ENCODE measurements at places on chromosomes 3 and 15.

DNA sequence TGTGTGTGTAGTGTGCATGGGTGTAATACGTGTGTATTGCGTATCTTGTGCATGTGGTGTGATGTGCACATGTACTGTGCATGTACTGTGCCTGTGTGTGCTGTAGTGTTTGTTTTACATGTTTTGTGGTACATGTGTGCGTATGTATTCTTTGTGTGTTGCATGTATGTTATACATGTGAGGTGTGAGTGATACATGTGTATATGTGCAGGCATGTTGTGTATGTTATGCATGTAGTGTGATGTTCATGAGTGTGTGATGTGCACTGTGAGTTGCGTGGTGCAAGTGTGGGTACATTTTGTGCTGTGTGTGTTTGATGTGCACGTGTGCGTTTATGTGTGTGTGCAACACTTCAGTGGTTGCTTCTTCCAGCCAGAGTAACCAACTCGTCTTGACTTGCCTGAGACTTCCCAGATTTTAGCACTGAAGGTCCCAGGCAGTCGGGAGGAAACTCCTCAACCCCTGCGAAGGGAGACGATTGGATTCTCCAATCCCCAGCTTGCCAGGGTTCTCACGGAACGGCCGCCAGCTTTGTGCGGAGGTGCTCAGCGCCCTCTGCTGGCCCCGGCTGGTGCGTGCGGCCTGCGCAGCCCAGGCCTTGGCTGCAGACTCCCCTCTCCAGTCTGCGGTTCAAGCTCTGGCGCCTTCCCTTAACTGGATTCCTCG is 3.6 kb downstream of the GALNT15 start:
- no peak for DNase-seq

DNA sequence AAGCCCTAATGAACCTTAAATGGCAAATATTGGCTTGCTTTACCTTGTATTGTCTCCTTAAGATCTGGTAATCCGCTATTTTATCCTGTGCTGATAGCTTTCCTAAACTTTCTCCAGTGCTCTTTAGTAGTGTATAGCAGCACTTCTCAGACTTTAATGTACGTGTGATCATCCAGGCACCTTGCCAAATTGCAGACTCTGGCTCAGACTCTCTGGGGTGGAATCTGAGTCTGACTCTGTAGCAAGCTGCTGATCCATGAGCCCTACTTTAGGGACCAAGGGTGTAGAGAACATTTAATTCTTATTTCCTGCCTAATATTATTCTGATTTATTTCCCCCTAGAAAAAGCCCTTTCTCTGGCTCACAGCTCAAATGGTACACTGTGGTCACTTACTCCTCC is 518.8 kb upstream of the ZNF385D start:
- DNase-seq: no peak

GRCh38 chr3:60803216-60804173 is 447.8 kb downstream of the FHIT start:
- DNase-seq: no peak

DNA sequence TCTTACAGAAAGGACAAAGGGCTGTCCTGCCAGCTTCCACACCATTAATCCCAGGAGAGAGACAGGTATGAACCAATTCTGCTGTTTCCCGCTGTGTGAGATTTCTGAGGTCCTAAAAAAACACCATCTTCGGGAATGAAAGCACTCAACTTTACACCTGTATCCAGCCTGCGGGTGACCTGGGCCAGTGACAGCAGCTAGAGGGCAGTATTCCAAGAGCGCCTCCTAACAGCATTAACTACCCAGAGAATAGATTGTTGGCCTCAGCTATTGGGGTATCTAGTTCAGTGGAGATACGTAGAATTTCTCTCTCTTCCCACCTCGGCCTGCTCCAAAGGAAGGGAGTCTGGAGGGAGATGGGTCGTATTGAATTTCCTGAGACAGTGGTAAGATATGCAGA is 55.1 kb downstream of the WDR76 start:
- no peak for DNase-seq

- no peak for DNase-seq
Observed at GRCh38 chr3:140273542-140274195, 338.7 kb downstream of the CLSTN2 start.

DNA sequence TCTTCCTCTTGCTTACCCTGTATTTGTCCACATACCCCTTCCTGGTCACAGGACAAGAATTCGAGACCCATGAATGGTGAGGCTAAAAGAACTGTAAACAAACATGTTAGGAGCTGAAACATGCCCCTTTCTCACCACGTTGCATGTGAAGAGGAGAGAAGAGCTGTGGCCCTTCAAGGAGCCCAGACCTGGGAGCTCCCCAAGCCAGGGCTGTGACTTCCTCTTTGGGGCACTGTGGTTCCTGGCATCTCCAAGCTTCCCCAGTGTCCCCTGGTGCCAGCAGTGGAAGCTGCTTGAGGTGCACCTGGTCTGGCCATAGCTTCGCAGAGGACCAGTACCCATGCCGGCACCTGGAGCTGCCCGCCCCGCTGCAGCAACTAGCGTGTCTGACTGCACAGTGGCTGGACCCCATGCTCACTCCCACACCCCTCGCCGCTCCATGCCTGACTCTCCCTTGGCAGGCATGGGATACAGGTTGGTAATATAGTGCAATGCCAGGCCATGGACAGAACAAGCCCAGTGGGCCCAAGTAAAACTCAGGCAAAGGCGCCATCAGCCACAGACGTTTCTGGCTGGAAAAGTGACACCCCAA is 9.9 kb downstream of the SPCS1 start:
- DNase-seq: no peak

DNA sequence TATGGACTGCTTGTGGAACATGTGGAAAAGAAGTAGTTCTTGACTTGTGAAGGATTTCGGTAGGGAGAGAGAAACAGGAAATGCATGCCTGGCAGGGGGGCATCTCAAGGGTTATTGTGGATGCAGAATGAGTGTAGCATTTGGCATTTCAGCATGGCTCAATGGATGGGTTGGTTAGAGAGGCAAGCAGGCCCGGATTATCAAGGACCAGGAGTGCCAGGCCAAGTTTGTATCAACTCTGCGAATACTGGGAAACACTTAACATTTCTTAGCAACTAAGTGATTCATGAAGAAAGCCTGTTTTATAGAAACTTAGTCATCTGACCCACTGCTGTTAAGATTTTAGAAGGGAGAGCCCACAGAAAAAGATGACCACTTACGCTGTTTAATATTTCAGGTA is 33.6 kb downstream of the KIF15 start:
- no peak for DNase-seq
